Activated CD4-positive, CD25-positive, alpha-beta regulatory T cell treated with anti-CD3 and anti-CD28 coated beads, Interleukin-2, amount 50 U/mL, for 72 hours (primary cell): ENCODE measurements at places on chromosomes 12 and 14.

GRCh38 chr12:130878193-130879185 is 6.6 kb downstream of the RAN start:
- DNase-seq, result no peak

- DNase-seq, result no peak
Measured at GRCh38 chr14:54746019-54746418, 156.6 kb downstream of the GCH1 start.

GRCh38 chr12:116389990-116390389 is 112.5 kb upstream of the MED13L start:
- DNase-seq, result no peak

DNA sequence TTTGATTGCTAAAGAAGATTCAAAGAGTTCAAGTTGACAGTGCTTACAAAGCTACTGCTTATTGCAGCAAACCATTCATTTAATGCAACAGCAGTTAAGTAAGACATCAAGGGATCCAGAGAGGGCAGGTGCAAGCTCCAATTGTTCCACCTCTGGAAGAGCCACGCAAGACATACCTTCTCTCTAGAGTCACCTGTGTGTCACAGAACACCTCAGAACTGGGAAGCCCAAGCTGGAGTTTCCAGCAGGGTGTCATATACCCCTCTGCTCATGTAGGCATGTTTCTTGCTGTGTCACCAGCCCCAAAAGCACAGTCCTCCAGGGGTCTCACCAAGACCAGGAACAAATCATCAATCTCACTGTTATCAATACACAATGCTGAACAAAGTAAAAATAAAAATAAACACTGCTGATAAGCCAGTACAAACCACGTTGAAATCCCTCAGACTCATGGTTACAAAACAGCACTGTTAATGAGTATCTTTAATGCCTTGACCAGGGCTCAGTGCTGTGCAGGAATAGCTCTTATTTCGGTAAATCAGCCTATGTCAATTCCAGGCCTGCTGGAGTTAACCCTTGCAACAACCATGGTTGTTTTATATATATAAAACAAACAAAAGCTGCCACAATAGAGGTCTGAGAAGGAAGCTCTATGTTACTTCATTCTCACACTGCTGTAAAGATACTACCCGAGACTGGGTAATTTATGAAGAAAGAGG is 37.4 kb upstream of the BATF start:
- DNase-seq, result peak; percentile 21

GRCh38 chr14:77659831-77660230 is 43.4 kb upstream of the SPTLC2 start:
- no peak for DNase-seq

DNA sequence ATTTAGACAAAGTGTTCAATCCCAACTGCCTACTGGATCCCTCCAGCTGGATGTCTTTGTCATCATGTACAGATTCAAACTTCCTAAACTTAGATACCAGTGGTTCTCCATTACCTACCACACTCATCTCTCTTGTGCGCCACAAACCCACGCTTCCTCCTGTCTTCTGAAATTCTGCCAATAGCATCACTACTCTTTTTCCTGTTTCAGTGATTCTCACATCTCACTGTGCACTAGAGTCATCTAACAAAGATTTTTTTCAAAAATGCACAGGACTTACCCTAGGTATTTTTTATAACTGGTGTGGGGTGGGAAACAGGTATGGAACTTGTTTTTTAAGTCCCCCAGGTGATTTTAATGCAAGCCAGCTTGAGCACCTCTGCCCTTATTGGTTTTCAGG is 5.9 kb downstream of the PSMB5 start:
- DNase-seq, result no peak

DNA sequence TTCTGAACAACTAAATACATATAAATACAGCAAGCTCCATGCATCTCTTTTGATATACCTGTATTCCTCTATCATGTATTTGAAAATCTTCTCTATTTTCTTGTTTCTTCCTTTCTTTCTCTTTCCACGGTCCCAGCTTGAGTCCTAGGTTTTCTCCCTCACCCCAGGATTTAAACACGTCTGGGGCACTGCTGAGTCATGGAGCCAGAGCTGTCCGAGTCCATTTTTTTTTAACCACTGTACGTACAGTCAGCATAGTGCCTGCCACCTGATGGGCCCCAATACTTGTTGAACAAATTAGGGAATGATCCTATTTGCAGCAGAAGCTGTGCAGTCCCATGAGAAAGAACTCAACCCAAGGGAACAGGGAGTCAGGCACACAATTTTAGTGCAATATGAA is 158.1 kb downstream of the ATP23 start:
- DNase-seq, result no peak

- DNase-seq, result no peak
Measured at GRCh38 chr14:73467800-73468199, 9.5 kb upstream of the NUMB start.

DNA sequence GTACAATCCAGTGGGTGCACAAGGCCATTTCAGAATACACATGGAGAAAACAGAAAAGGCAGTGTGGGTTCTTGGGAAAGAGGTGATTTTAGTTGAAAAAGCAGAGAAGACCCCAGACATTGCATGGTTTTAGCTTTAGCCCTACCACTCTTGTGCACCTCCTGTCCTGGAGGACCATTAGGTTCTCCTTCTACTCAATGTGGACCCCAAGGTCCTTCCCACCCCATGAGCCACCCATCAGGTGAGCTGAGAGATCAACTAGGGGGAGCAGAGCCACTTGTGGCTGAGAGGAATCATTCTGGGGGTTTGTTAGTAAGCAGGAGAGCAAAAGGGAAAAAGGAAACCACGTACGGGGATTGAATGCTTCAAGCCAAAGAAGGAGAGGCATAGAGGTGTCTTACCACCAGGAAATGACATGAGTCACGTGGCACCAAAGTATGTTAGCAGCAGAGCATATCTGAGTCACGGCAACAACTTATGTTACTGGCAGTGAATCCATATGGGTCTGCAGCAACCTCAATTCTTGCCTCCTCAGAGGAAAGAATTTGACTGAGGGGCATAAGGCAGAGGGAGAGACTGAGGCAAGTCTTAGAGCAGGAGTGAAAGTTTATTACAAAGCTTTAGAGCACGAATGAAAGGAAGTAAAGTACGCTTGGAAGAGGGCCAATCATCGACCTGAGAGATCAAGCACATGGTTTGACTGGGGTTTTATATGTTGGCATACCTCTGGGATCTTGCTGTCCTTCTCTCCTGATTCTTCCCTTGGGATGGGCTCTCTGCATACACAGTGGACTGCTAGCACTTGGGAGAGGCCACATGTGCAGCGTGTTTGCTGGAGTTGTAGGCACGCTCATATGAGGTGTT is 73.9 kb downstream of the HSD17B6 start:
- peak; percentile 31 for DNase-seq

GRCh38 chr12:48828293-48828692 is 10.0 kb downstream of the CACNB3 start:
- DNase-seq, result no peak

DNA sequence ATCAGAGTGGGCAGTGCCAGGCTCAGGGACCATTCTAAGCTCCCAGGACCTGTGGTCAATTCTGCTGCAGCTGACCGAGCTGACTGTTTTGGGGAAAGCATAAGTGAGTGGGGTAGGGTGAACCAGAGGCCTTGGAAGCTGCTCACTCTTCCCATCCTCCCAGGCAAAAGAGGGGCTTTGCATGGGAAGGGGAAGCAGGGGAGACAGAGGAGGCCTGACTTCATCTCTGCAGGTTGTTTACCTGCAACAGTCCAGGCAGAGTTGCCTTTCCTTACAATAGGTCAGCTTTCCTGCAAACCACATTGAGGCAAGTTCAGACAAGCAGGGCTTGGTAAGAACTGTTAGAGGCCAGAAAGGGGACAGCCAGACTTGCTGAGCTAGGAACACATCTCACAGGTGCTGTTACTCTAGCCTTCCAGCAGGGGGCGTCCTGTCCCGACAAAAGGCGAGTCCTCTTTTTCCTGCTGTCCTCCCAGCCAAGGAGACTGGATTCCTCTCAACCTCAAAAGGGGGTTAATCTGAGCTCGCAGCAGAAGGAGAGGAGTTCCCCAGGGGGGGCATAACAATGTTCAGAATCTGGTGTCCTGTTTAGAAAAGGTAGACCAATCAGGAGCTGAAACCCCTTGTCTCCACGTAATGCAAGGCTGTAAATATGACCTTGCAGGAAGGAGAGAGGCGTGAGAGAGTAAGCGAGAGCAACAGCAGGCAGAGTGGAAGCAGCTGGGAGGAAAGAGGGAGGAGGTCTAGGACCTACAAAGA is 4.3 kb upstream of the DHRS2 start:
- DNase-seq, result peak; percentile 80

GRCh38 chr14:92026548-92027190 is 13.2 kb downstream of the TRIP11 start:
- no peak for DNase-seq

DNA sequence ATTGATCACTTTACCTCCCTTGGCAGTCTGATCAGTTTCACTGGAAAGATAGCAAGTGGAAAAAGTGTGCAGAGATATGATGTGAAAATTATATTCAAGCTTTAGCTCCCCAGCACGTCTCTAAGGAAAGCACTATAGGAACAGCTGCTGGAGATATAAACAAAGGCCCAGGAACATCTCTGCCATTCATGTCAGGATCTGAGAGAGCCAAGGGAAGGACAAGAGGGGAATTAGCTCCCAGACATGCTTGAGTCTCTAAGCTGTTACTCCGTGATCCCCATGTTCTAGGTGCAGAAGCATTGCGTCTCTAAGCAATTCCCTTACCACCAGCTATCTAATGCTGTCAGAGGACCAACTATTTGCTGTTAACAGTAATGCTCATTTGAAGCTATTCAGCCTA is 700.2 kb downstream of the DIO2 start:
- no peak for DNase-seq

GRCh38 chr12:93115646-93116045 is 186.6 kb upstream of the EEA1 start:
- no peak for DNase-seq

DNA sequence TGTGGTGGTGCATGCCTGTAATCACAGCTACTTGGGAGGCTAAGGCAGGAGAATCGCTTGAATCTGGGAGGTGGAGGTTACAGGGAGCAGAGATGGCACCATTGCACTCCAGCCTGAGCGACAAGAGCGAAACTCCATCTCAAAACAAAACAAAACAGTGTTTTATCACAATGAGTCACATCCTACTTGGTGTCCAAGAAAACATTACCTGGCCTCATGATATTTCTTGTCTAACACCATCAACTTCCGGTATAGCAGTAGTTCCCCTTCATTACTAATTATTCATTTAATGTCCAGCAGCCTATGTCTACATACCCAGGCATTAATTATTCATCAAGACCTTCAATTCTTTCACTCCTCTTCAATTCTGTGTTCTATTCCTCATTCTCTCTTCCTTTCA is 115.5 kb downstream of the CCDC59 start:
- DNase-seq, result no peak

- DNase-seq, result no peak
Measured at GRCh38 chr14:90796329-90796728, 19.9 kb downstream of the TTC7B start.

DNA sequence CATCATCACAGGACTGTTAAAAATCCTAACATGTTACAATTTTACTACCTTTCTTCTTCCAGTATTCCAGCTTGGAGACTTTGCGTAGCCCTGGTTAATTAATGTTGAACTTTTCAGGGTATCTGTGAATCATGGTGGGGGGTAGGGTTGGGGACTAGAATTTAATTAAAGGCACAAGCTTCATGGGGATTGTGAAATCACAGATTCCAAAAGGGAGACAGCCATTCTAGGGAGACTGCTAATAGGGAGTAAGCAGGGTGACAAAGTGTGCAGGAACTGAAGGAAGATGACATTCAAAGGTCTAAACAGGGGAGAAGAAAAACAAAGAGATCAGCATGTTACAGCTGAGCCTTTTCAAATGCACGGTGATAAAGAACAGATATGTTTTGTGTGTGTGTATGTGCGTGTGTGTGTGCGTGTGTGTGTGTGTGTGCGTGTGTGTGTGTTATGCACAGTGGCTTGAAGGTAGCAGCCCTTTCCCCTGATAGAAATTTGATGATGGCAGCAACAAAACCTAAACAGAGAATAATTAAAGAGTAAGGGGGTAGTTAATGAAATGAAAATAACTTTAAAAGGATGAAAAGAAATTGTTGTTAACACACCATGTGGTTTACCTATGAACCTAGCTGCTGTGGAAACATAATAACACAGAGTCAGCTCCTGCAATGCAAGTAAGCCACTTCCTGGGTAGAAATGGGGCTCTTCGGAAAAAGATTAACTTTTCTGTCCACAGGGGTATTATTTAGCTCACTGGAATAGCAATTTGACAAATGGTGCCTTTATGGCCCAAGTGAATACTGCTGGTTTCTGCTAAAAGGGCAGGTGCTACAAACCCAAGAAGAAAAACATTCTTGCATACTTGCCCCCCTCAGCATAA is 581.7 kb downstream of the DIO2 start:
- no peak for DNase-seq

- no peak for DNase-seq
Measured at GRCh38 chr14:100864960-100865681, 38.4 kb downstream of the RTL1 start.

- DNase-seq, result no peak
Measured at GRCh38 chr12:23359975-23360701, 589.3 kb downstream of the SOX5 start.

- DNase-seq, result no peak
Measured at GRCh38 chr12:112370868-112371510, 11.2 kb downstream of the HECTD4 start.

- no peak for DNase-seq
Measured at GRCh38 chr14:21734457-21735074, 60.9 kb upstream of the OR4E1 start.

DNA sequence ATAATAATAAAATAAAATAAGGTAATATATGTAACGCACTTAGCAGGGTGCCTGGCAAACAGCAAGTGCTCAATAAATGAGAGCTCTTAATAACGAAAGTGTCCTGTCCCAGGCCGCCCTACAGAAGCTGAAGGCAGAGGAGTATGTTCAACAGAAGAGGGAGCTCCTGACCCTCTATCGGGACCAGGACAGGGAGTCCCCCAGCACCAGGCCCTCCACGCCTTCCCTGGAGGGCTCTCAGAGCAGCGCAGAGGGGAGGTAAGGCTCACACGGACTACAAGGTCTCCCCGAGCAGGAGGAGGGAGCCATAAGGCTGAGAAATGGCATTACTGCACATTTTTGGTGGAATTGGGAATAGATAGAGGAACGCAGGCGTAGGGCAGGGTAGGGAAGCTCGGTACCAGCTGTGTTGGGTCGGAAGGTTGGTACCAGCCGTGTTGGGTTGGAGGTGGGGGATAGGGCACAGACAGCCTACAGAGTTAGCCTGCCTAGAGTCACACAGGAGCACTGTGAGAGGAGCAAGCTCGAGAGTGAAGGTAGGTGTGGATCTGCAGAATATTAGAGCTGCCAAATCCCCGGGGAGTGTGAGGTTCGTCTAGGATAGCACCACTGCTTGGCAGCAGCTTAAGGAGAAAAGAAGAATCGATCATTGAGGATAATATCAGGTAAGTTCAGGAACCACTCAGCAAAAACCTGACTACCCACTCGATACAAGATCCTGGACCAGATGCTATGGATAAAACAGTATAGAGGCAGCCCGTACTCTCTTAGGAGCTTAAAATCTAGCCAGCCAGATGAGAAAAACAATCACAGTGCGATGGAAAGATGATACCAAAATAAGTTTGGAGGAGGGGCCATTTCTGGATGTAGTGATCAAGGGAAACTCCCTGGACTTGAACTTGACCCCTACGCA is 15.3 kb downstream of the TNFRSF1A start:
- no peak for DNase-seq
